Bronchial smooth muscle cell (primary cell): ENCODE measurements at places on chromosomes 3 and 15. TPM values are rescaled to one million over a fixed set of nuclear protein-coding genes. Genes with fewer than 3 reads are reported as not detected.

Gene PXK
- total RNA-seq = 41.0 and 47.9 TPM in 2 replicates

Gene MYO5C
- 0.09 and 0.16 TPM in 2 replicates for total RNA-seq

Gene GREM1
- total RNA-seq = 66.7 and 213 TPM in 2 replicates

Gene ST8SIA2
- not detected in 2 replicates for total RNA-seq

Gene TTLL13
- total RNA-seq = 0.09 and 0.16 TPM in 2 replicates

Gene ABI3BP
- 3.5 and 12.0 TPM in 2 replicates for total RNA-seq

Gene TAGLN3
- 0.69 and 4.4 TPM in 2 replicates for total RNA-seq

Gene MAGEL2
- under 0.01 TPM in 2 replicates for total RNA-seq

Gene SUSD5
- 3.9 and 5.7 TPM in 2 replicates for total RNA-seq

Gene WNT5A
- total RNA-seq = 7.3 and 16.4 TPM in 2 replicates

Gene RSRC1
- 41.1 and 47.4 TPM in 2 replicates for total RNA-seq

Gene SENP5
- 28.7 and 33.7 TPM in 2 replicates for total RNA-seq

Gene HTR3D
- not detected in 2 replicates for total RNA-seq

Gene RAB43
- 8.1 and 12.8 TPM in 2 replicates for total RNA-seq

Gene ROBO1
- total RNA-seq = 66.8 and 69.5 TPM in 2 replicates

Gene SMCO1
- total RNA-seq = not detected in 2 replicates

Gene MUC20
- 0.60 and 0.95 TPM in 2 replicates for total RNA-seq

Gene OSTN
- total RNA-seq = not detected in 2 replicates

Gene ATP13A3
- total RNA-seq = 156 and 242 TPM in 2 replicates

Gene MB21D2
- 3.5 and 5.1 TPM in 2 replicates for total RNA-seq

Gene CCPG1
- 42.7 and 56.0 TPM in 2 replicates for total RNA-seq

Gene ST3GAL6
- 1.3 TPM in 2 replicates for total RNA-seq

Gene TGM5
- not detected in 2 replicates for total RNA-seq

Gene PRR20G
- not detected in 2 replicates for total RNA-seq

Gene ITPKA
- total RNA-seq = 5.2 TPM in 2 replicates

Gene TF
- total RNA-seq = 0.32 and 1.6 TPM in 2 replicates

Gene APOD
- 1.2 and 1.3 TPM in 2 replicates for total RNA-seq
